ENCODE measurements at places on chromosomes 11 and 22. TPM values are rescaled to one million over a fixed set of nuclear protein-coding genes. Genes with fewer than 3 reads are reported as not detected.
A peak's percentile ranks its signal among the peaks of the same experiment; 100 is the strongest.

DNA sequence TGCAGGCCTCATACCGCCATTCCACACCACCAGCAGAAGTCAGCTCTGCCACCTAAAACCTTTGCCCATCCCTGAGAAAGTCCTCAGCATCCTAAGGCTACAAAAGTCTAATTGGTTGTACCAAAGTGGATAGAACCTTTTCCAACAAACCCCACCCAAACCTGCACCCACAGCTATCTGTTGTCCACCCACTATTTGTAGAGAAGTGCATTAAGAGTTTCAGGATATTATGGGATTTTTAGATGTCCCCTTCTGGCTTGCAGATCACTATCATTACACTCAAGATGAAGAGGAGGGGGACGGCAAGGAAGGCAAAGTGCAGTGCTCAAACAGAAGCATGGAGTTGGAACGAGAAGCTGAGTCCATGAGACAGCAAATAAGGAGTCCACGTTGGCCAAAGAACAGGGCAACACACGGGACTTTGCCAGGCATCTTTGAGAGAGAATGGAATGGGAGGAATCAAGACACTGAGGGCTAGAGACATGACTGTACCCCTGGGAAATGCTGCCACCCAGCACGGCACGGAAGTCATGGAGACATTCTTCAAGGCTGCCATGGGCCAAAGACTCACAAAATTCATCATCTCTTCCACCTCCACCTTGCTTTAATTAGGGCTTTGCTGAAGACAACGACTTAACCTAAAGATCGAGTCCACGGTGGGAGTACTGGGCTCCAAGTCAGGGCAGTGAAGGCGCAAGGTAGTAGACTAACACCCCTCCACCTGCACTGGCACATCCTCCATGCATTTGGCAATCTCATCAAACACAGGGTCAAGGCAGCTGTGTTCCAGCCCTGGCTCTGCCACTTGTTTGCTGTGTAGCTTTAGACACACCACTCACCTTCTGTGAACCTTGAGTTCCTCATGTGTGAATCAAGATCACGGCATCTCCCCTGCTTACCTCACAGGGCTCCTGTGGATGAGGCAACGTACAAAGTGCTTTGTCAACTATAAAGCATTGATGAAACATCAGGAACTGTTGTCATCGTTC lies 112.9 kb upstream of the TMEM45B start:
- no peak for DNase-seq

DNA sequence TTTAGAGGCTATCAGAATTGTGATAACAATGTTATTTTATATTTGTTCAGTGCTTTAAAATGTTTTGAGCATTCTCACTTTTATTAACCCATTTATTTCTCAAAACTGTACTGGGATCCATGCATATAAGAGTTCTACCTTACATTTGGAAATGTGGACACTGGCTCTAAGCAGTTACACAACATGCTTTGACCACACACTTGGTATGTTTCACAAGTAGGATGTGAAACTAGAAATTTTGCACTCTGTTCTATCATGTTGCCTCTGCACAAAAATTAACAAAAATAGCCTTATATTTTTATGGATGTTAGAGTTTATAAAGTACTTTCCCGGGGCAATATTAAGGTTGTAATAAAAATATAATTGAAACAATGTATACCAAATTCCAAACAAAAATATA lies 126.9 kb upstream of the CHORDC1 start:
- no peak for DNase-seq

DNA sequence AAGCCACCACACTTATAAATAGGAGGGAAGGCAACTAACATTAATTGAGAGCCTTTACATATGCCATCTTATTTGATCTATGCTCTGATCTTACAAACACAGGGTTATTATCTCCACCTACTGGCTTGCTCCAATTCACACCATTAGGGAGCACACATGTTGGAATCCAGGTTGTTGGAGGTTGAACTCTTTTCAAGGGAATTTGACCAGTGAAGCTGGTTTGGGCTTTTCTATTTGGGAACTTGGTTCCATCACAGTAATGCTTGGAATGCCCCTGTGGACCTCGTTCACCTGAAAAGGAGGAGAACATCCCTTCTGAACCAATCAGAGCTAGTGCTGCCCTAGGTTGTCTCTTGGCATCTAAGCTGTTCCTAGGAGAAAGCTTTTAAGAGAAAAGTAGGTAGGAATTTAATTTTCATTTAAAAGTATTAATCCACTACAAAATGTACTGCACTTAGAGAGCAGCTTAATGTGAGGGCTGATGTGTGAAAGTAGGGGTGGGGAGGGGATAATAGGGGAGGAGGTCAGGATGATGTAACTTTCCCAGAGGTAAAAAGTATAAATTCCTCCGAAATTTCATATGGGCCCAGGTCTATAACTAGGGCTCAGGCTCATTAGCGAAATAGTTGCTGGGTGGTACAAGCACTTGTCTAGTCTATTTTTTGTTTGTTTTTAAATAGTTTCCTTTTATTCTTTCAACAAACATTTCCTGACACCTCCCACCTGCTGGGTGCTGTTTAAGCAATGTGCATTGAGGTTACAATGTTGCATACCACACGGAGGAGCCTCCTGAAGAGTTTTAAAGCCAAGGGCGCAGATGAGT lies 7.6 kb upstream of the MICAL2 start:
- no peak for DNase-seq

DNA sequence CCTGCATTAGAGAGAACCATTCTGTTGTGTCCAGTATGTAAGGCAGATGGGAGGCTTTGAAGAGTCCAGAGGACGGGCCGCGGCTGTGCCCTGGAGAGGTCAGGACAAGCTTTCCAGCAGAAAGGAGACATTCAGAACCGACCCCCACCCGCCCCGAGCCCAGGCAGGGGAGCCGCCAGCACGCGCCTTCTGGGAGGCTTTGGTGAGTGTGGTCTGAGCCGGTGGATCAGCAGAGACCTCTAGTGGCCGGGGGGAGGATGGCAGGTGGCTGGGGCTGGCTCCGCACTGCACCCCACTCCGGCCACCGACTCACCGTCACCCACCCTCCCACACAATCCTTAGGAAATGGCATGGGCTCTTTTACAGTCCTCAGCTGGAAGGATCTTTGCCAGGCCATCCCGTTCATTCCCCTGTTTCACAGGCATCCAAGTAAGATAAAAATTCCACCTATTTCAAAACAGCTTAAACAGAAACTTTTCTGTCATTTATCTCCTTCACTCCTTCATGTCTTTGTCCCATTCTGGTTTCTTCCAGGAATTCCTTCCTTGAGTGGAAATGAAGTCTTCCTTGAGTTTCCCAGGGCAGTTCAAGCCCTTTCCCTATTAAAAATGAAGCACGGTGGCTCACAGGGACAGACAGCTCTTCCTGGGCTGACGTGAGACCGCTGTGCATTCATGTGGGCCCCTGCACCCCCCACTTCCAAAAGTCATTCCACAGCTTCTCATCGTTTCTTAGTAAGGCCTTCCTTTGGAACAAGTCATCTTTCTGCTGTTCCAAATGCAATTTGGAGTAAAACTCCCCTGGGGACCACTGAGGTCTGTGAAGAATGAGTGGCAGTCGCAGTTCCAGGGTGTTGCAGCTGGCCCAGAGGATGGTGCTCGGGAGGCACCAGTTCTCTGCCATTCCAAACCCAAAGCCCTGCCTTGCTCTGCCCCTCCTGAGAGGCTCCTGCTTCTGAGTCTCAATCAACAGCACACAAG lies 91.0 kb downstream of the FEZ1 start:
- DNase-seq, result peak; percentile 67

GRCh38 chr11:109972181-109972715 lies 120.9 kb upstream of the ZC3H12C start:
- no peak for DNase-seq

GRCh38 chr11:36292311-36292722 lies 3.1 kb upstream of the COMMD9 start:
- DNase-seq, result no peak

DNA sequence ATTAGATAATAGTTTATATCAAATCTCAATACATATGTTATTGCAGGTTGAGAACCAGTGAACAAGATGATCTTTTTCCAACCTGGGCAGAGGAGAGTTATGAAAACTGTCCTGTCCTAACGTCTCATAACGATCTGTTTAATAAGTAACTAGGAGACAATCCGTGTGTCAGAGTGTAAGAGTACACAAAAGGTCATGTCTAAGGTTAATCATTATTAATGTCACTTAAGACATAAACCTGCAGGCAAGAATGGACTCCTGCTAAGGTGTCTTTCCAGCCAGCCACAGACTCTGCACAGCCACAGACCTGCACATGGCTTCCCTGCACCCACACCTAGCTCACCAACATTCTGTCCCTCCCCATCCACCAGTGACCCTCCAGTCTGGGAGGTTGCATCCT lies 10.1 kb downstream of the SLC5A4 start:
- DNase-seq, result no peak

- DNase-seq, result no peak
Observed at GRCh38 chr22:21590809-21591641, 23.5 kb downstream of the UBE2L3 start.

DNA sequence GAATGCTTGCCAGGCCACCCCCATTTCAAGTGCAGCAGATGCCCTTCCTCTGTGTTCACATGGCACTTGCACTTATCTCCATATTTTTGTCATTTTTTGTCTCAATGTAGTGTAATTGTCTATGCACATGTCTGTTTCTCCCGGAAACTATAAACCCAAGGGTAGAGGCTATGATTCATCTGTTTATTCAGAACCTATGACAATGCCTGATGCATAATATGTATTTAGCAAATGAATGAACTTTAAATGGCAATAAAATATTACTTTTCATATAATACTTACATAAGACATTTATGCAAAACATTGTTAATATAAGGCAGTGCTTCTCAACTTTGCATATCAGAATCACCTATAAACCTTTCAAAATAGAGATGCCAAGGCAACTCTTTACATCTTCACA lies 6.7 kb downstream of the PAK1 start:
- no peak for DNase-seq

- no peak for DNase-seq
Observed at GRCh38 chr11:117189191-117189940, 9.8 kb upstream of the TAGLN start.

The CHRM4 gene
- not detected for total RNA-seq

The OR52H1 gene
- total RNA-seq, result not detected

The GPR83 gene
- total RNA-seq, result 0.09 TPM

The OR8G1 gene
- not detected for total RNA-seq

The DEUP1 gene
- 0.14 TPM for total RNA-seq

Data from mucosa of gallbladder (tissue), 1 donor.